IMR-90 (cell line): ENCODE measurements at places on chromosomes 4 and X. TPM values are rescaled to one million over a fixed set of nuclear protein-coding genes. Genes with fewer than 3 reads are reported as not detected.

Gene ENOX2
- 11.1 and 11.8 TPM in 2 replicates for total RNA-seq

DNA sequence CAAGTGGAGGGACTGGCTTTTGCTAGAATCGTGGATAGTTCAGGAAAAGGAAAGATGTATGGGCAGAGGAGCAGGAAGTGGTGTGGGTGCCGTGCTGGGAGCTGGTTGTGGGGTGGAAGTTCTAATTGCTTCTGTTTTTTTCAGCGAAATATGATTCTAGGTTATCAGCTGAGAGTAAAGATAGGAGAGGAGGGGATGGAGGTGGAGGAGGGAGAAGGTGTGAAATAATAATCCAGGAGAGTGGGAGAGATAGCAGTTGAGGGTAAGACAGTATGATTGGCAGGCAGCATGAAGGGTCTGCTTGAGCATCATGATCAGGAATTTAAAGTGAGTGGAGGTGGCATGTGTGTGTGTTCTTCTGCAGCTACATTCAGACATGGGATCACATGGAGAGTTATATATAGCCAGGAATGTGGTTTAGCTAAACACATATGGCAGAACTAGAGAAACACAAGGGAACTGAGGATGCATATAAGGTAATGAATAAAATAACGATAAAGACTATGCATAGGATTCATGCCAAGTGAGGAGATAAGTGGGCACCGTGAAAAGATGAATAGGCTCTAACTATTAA, 133.7 kb downstream of the ANK2 start:
- DNase-seq: no peak

DNA sequence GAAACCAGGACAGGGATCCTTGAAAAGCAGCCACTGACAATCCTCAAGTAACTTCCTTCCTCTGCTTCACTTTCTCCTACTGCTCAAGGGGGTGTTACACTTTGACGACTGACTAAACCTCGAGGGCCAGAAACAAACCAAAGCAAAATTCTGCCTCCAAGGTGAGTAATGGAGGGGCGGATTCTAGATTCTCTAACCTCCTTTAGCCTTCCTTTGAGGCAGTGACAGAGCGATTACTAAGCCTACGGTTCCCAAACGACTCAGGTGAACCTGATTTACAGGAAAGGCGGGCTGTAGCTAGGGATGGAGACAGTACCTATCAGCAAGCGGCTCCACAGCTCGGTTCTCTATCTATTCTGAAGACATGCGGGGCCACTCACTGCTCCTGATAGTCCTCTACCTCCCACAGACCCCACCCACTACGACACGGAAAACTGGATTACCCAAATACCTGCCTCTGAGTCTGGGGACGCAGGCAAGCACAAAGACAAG, 487 bp downstream of the TBCK start:
- peak; percentile 34 for DNase-seq

- no peak for DNase-seq
Observed at GRCh38 chrX:75115707-75116413, 40.2 kb downstream of the ABCB7 start.

DNA sequence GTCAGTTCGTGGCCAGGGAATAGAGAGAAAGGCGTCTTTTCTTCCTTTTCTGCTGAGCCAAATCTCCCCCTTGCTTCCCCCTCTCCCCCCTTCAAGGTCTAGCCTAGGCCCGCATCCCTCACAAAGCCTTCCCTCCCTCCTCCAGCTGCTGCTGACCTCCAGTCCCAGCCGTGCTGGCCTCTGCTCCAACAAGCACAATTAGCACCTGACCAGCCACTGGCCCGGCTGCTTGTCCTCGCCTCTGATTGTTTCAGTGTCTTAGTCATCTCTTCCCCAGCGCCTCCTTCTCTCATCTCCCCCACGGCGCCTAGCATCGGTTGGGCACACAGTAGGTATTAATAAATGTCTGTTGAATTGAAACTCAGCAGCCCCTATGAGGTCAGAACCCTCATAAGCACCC, 4.2 kb downstream of the ELF4 start:
- no peak for DNase-seq

DNA sequence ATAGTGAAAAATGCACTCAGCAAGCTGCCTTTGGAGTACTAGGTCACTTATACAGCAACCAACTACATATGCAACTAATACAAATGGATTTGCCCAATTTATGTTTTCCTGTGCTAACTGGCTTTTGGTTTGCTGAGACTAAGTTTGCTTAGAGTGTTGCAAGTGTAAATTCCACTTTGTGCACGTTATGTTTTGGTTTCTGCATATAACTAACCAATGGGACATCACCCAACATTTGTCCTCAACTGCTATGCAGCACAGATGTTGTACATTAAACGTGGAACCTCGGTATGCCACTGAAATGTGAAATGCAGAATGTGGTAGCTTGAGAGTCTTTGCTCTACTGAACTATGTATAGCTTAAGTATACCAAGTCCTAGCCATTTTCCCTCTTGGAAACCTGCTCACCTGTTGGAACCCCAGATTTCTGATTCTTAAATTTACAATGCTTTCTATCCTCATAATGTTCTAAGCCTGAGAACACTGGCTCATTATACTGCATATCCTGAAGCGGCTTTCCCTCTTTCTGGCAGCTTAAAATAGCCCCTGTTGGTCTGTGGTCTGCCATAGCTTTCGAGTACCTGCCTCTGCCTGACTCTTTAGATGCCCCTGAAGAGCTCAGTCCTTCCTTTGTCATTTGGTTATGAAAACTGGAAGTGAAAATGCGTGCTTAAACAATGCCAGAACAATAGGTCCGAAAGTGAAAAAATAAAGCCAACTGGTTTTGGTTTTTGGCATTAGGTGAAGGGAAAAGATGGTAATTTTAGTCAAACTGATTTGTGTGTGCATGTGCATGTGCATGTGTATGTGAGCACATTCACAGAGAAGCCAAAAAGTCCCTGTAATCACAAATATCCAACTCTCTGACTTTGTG, 158.0 kb downstream of the SH2D1A start:
- DNase-seq: no peak
